Stimulated activated CD8-positive, alpha-beta memory T cell treated with anti-CD3 and anti-CD28 coated beads, Interleukin-4, amount 100 ng/mL, for 4 hours (primary cell): ENCODE measurements at places on chromosomes 1 and 21.

DNA sequence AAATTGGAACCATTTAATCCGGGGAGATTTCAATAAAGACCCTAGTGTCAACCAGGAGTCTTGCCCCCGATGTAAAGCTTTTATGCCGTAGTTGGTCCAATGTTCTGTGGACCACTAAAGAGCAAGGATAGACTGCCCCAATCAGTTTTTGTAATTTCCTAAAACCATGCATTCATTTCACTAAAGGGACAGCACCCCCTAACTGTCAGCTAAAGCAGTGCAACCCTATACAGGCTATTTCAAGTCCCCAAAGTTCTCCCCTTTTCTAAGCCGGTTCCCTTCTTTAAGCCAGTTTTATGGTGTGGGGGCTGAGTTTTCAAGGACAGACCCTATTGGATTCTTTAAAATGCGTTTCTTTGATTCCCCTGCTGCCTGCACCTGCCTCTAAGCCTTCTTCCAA lies 12.7 kb upstream of the PDPN start:
- DNase-seq = no peak

DNA sequence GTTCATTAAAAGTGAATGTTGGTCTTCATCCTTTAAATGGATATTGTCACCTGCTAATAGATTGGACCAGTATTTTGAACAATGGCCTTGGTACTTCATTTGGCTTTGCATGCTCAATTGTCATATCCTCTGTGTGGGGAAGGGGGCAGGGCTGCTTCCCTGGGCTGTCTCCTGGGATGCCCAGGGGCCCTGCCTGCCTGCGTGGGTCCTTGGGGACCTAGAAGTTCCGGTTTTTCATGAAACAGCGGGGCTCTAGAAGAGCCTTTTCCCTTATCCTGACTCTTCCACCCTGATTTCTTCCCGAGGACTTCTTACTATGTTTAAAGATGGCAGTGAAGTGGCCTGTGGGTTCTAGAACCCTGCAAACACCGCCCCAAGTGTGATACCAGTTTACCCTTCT lies 97.5 kb downstream of the DISC1 start:
- DNase-seq = no peak

DNA sequence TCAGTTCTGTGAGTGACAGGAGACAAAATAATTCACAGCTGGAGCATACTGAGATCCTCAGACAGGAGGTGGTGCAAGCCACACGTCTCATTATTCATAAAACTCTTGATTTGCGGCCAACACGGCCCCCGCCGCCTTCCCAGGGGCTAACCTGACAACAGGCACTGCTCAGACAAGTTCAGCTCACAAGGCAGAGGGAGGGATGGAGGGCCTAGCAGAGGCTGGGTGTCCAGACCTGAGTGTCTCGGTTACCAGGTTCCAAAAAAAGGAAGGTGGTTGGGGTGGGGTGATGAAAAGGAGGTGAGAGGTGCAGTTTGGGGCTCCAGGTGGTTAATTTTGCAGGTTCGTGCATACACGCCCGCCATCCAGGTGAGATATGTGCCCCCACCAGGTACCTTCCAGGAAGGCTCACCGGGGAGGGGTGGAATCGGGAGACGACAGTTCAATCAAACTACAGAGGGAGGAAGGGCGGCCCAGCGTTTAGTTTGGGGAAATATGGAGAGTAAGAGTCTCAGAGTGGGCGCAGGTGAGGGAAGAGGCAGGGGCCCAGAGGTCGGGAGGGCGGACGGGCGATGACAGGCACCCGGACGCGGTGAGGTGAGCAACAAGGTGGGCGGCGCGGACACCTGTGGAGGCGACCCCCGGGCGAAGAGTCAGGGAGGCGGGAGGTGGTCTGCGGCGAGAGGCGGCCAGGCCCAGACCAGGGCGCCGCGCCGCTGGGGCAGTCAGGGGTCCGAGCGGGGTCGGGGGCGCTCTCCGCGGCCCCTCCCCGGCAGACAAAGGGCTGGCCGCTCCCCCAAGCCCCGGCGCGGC lies 629 bp downstream of the CTNNBIP1 start:
- DNase-seq = no peak

- no peak for DNase-seq
These were observed 325.4 kb downstream of the CHRM3 start for GRCh38 chr1:239711768-239712167.

DNA sequence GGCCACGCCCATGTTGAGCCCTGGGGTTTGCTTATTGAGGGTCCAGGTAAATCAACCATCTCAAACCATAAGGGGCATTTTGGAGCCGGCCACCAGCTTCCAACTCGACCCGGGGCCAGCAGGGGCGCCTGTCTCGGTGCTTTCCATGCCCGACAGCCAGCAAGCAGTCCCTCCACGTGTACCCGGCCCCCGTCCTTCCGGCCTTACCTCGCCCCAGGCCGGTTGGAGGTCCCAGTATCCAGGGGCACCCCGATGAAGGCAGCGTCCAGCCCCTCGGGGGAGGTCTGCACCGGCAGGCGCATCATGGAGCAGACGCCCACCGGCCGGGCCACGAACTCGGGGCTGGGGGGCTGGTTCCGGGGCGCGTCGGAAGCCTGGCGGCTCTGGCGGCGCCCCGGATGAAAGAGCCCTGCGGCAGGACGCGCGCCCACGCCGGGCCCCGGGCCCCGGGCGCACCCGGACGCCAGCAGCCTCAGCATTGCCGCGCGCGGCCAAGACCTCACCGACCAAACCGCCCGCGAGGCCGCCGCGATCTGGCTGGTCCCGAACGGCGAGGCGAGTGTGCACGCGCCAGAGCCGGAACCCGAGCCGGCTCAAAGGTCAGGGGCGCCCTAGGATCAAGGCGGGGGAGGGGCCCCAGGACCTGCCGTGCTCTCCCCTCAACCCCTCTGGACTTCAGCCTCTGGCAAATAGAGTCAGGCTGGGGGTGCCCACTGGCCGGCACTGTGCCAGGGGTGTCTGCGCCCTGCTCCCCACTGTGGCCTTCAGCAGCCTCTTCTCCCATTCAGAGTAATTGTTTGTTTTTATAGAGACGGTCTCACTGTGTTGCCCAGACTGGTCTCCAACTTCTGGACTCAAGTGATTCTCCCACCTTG lies at the start of gene AGMAT:
AGMAT (minus strand) TSS at position 563 of the 875 bp plus-strand sequence; CDS start at position 479, 84 bp downstream.
- DNase-seq = peak; percentile 32

DNA sequence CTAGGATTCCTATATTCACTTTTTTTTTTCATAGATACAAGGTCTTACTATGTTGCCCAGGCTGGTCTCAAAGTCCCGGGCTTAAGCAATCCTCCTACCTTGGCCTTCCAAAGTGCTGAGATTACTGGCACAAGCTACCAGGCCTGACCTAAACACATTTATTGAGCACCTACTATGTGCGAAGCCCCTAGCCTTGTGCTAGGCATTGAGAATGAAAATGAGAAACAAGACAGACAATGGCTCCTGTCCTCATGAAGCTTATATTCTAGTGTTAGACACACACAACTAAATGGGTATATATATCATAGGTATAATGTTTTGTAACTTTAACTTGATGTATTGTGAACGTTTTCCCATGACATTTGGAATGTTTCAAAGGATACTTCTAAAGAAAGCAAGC lies 11.5 kb downstream of the TMEM50A start:
- DNase-seq = no peak

- no peak for DNase-seq
These were observed 12.9 kb upstream of the RNU1-4 start for GRCh38 chr1:16727190-16728111.

GRCh38 chr1:21612057-21612456 lies 57.1 kb downstream of the RAP1GAP start:
- DNase-seq = no peak

GRCh38 chr21:41548781-41549180 lies 40.8 kb upstream of the TMPRSS2 start:
- DNase-seq = no peak

DNA sequence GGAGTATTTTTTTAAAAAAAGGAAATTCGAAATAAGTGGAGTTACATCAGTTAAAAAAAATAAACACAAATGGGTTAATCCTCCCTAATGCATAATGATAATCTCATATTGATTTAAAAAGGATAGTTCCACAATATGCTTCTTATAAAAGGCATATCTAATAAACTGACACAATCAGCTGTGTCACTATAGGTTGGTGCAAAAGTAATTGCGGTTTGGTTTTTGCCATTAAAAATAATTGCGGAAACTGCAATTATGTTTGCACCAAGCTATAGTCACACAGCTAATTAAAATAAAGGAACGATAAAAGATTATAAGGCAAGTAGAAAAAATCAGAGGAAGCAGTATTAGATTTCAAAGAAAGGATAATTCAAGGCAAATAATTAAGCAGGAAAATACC lies 21.0 kb upstream of the IFI44L start:
- no peak for DNase-seq

DNA sequence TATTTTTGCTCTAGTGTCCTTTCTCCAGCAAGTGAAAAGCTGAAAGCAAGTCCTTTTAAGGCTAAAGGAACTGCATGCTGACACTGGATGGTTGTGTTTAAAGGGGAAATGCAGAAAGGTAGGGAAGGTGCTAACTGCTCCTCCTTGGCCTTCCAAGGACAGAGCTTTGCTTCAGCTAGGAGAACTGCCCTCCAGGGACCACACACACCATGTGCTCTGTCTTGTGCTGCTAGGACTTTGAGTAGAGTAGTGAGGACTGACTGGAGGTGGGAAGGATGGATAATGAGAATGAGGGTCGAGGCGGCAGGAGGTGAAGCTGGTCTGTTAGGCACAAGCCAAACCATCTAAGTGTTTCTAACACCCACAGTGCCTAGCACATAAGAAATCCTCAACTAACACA lies 77.9 kb downstream of the WDR3 start:
- DNase-seq = no peak
